Activated CD8-positive, alpha-beta memory T cell treated with anti-CD3 and anti-CD28 coated beads, Interleukin-2, amount 10 ng/mL, durations not matched to agents 7 days and 5 days (primary cell): ENCODE measurements at places on chromosomes 11 and 22.
A peak's percentile ranks its signal among the peaks of the same experiment; 100 is the strongest.

GRCh38 chr11:118216621-118217481, 8.0 kb downstream of the JAML start:
- H3K27me3 ChIP-seq: no peaks in the 10 kb centered on the region
- DNase-seq: peak; percentile 75
- H3K27ac ChIP-seq: peak overlapping the region; percentile 98
- H3K4me3 ChIP-seq: peak overlapping the region; percentile 79
- H3K36me3 ChIP-seq: peaks cover 50% of the 10 kb centered on the region

DNA sequence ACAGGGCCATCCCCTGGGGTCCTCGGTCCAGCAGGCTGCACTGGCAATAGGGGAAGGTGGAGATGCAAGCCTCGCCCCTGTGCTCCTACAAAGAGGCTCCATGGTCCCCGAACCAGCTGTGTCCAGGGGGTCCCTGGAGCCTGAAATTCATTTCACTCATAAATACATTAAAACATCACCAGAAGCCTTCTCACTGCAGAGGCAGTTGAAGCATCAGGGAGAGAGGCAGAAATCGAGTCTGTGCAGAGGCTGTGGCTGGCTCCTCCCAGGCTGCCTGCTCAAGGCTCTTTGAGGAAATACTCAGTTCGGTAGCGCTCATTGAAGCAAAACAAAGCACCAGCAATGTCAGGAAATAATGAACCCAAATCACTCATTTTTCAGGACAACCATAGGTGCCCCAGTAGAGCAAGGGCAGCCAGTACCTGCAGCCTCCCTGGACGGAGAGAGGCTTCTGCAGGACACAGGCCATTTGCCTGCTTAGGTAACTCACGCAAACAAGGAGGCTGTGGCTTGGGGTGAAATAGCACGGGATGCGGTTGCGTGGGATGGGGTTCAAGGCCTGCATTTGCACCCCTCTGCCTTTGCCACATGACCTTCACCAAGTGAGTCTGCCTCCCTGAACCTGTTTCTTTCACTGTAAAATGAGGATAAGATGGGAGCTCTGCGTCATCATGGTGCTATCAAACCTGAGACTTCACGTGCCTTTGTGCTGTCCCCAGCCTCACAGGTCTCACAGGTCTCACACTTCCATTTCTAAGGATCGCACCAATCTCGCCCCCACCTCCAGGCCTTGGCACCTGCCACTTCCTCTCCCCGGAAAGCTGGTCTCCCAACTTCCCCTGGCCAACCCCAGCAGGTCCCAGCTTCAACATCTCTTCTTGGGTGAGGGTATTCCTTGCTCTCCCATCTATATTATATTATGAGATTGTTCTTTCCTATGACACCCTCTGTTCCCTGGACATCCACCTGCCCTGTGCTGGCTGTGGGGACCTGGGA, 84.3 kb upstream of the SHISAL1 start:
- peak; percentile 23 for DNase-seq
- H3K4me3 ChIP-seq: no peak overlapping the region
- H3K4me1 ChIP-seq: no peaks in the 10 kb centered on the region
- H3K27me3 ChIP-seq: peaks cover 3% of the 10 kb centered on the region
- H3K27ac ChIP-seq: no peak overlapping the region

GRCh38 chr11:121553389-121553788, 100.6 kb upstream of the SORL1-AS1 start:
- H3K4me1 ChIP-seq: peaks cover 14% of the 10 kb centered on the region
- H3K36me3 ChIP-seq: peaks cover under 1% of the 10 kb centered on the region
- no peak overlapping the region for H3K27ac ChIP-seq
- H3K27me3 ChIP-seq: no peaks in the 10 kb centered on the region

DNA sequence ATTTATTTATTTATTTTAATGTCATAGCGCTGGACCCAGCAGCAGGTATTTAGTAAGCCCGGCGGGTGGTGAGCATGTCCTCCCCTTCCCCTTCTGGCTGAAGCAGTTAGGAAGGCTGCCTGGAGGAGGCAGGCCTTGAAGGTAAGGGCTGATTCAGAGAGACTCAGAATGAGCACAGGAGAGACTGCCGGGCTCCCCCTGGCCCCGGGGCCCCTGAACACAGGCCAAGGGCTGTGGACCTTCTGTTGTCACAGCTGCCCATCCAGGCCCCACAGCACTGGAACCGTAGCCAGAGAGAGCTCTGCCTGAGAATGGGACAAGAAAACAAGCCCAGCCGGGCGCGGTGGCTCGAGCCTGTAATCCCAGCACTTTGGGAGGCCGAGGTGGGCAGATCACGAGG, 52.8 kb downstream of the KCNJ4 start:
- no peak overlapping the region for H3K27ac ChIP-seq
- no peak overlapping the region for H3K4me3 ChIP-seq
- peaks cover 26% of the 10 kb centered on the region for H3K27me3 ChIP-seq
- H3K4me1 ChIP-seq: peaks cover 6% of the 10 kb centered on the region
- DNase-seq: no peak
